Eye (tissue), 1 donor: ENCODE measurements at places on chromosomes 11 and 22.
A peak's percentile ranks its signal among the peaks of the same experiment; 100 is the strongest.

DNA sequence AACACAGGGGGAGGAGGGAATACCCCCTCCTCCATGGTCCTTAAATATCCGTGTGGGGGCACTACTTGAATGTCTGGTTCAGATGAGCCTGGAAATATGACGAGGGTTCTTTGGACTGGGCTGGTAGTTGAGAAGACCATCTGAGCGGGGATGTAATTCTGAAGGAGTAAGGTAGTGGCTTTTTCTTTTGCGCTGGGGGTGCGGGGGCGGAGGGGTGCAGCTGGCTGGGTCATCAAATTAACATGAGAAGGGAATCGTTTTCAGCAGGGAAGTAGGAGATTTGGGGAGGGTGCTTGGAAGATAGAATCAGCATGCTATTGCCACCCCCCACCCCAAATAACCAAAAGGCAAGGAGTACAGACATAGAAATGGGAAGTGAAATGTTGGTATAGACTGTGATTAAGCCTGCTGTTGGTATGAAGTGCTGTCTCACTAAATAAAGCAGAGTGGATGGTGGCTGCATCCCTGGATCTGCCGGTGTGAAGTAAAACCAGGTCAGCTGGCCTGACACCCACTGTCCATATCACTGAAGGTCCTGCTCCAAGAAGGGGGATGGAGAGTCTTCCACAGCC is 121.9 kb upstream of the HSD17B12 start:
- peak; percentile 22 for DNase-seq

DNA sequence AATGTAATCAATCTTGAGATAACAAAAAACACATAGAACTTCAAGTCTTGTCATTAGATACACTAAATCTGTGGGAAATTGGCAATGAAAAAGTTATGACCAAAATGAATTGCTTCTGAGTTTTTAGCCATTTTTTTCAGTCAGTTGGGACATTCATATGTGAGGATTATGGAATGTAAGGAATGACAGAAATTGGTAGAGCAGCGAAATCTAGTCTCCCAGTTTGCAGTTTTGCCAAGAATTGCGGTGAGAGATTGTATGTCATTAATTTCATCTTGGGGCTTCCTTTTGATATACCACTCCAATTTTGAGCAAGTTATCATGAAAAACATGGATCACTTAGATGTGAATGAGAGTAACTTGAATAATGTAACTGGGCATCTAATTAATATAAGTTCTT is 49.9 kb downstream of the SIK2 start:
- DNase-seq = no peak

- no peak for DNase-seq
Measured at GRCh38 chr11:106158406-106158805, 80.9 kb downstream of the AASDHPPT start.

- DNase-seq = peak; percentile 77
Measured at GRCh38 chr11:111982019-111982464, 43.2 kb upstream of the DLAT start.

DNA sequence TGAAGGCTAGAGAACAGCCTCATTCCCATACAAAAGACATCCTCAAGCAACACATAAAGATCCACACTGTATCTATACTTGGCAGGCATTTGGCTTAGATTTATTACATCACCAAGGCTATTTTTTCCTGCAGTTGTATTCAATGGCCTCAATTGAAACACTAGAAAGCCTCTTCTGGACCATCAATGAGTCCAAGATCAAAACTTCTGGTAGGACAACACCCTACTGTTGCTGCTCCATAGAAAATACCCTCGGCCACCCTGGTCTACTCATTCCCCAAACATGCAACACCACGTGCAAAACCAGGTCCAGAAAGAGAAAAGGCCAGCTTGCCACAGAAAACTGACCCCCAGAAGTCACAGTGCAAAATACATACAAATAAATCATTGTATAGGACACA is 56.9 kb upstream of the CADM1 start:
- no peak for DNase-seq

DNA sequence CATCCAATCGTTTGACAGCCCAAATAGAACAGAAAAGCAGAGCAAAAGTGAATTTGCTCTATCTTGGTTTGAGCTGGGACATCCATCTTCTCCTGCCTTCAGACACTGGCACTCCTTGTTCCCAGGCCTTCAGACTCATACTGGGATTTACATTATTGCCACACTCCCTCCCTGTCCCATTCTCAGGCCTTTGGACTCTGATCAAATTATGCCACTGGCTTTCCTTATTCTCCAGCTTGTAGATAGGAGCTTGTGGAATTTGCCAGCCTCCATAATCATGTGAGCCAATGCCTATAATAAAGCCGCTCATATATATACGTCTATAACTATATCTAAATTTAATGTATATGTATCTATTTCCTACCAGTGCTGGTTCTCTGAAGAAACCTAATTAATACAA is 568.3 kb upstream of the KIRREL3 start:
- DNase-seq = no peak

- no peak for DNase-seq
Measured at GRCh38 chr11:117642835-117643234, 154.2 kb downstream of the DSCAML1 start.

- DNase-seq = peak; percentile 88
Measured at GRCh38 chr11:112289588-112290492, 29.2 kb upstream of the PLET1 start.

DNA sequence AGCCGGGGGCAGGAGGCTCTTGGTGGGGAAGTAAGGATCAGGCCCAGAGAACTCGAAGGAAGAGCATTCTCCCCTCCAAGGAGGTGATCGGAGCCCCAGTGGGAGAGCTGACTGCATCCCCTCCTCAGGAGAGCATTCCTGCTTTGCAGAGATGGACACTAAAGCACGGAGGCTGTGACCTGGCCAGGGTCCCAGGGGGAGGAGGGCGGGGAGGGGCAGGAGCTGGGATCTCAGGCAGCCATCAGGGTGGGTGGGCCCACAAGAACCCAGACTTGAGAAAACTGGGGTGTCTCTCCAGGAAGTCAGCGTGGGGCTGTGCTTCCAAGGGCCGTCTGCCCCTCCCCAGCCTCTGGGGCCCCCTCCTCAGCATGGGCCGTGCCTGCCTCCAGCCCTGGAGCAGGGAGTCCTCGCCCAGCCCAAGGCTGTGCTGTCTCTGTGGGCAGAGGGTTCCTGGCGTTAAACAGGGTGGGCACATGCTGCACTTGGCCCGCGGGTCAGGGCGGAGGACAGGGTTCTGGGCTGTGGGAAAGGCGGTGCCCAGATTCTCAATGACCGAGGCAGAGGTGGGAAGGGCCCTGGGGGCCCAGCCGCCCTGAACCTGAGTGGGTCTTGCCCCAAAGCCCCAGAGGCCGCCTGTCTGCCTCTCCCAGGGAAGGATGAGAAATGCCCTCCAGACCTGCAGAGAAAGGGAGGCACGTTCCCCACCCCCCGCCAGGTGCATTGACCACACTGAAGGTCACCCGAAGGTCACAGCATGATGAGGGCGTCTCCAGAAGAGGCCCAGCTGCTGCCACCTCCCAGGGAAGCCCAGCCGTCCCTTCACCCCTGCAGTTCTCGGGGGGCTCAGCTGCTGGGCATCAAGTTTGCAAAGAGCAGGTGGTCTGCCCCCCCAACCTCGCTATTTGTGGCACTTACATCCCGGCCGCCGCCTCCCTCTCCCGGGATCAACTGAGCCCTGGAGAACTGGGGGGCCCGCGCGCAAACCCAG is 643 bp downstream of the CEND1 start:
- peak; percentile 69 for DNase-seq
